ENCODE measurements at places on chromosomes 3 and 15.

- DNase-seq, result no peak
Observed at GRCh38 chr3:72461787-72462186, 386.5 kb downstream of the SHQ1 start.

- DNase-seq, result no peak
Observed at GRCh38 chr15:67832031-67832551, 6.8 kb downstream of the SKOR1 start.

- peak; percentile 81 for DNase-seq
Observed at GRCh38 chr3:140863580-140864009, 78.0 kb upstream of the SLC25A36 start.

DNA sequence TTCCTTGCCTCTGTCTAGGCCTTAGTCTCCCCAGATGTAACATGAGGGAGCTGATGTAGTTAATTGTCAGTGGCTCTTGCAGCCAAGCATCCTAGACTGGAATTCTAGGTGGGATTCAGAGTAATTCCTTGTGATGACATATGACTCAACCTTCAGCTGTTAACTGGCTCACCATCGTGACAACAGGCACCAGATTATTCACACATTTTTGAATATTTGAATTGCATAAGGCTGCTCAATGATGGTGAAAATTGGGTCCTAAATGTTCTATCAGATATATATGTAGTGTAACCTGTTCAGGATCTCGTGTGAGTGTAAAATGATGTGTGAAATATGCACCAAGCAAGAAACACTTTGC lies 405.1 kb downstream of the LPP start:
- DNase-seq, result no peak

DNA sequence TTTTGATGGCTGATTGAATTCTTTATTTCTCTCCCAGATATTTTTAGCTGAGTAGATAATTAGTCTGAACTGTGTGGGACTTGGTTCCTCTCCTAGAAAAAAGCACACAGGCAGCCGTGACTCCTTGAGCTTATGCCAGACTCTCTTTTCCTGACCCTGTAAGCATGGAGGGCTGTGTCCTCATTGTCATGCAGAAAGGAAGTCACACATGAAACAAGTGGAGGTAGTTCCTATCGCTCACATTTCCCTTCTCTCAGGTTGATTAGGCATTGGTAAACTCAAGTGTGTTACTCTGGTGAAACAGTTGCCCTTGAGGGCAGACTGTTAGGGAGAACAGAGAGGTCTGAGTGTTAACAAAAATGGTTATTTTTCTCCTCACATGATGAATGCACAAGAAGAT lies 6.3 kb upstream of the RTP4 start:
- DNase-seq, result no peak

DNA sequence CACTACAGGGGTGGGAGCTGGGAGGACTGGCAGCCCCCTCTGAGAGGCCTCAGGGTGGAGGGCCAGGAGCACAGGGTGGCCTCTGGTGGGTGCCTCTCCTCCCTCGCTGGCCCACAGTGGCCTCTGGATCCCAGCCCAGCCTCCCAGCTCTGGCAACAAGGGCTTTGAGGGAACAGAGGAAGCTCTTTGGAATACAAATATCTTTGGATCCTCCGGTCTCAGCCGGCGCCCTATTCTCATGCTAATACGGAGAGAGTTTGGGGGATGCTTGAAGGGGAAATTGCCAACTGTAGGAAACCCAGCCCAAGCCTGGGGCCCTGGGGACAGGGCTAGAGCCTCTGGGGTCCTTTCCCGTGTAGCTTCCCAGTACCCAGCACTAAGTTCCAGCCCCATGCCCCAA lies 33.4 kb upstream of the INSYN1 start:
- DNase-seq, result no peak

- no peak for DNase-seq
Observed at GRCh38 chr3:17300441-17300840, 415.7 kb downstream of the PLCL2 start.

DNA sequence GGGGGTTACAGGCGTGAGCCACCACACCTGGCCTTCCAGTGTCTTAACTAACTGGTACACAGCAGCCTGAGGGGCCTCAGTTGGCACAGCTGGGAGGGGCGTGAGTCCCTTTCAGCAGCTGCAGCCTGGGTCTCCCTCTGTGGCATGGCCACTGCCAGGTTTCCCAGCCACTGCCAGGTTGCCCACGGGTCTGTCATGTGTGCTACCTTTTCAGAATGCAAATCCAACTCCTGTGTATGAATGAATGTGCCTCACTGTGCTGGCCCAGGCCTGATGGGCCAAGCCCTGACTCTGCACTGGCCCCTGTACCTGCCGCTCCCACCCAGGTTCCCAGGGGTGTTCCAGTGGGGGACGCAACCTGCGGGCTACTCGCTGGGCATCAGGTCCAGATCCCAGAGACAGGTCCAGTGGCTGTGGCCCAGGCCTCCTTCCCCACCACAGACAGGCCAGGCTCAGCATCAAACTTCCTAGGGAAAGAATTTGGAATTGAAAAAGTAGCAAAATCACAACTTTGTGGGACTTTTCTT lies 26.0 kb downstream of the WHAMM start:
- no peak for DNase-seq

DNA sequence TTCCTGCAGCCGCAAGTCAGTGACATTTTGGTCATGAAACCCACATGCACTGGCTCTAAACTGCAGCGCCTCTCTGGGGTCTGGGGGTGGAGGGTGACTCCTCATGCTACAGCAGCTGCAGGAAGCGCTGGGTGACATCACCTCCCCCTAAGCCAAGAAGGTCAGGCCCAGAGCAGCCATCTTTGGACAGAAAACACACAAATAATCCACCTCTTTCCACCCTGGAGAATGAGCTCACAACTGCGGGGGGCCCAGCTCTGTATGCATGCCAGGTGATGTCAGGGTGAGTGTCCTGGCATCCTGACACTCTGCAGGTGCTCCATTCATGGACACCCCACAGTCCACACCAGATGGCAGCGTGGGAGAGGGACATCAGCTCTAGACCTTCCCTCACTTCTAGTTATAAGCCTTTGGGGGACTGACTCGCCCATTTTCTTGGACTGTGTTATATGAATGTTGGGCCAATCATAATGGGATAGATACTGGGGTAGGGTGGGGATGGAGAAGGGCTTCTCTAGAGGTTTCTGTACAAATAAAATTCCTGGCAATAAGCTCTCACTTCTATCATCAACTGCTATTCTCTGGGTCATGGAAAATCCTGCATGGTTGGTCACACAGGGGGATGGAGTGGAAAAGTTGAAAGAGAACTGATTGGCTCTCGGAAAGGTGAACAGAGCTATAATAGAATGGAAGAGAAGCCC lies 70.7 kb upstream of the THBS1 start:
- no peak for DNase-seq

DNA sequence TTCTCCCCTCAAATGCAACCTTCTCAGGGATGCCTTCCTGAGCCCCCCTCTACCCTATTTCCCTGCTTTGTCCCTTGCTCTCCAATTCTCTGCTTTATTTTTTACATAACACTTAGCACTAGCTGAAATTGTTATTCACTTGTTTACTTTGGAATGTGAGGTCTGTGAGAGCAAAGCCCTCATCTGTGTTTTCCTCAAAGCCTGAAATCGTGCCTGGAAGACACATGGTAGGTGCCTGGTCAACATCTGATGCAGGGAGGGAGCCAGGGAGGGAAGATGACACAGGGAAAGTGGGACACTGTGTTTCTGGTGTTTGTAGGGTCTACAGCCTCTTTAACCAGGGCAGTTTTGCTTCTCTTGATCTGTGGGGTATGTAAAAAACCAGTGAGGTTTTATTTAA lies 23.6 kb downstream of the EIF2AK4 start:
- no peak for DNase-seq

DNA sequence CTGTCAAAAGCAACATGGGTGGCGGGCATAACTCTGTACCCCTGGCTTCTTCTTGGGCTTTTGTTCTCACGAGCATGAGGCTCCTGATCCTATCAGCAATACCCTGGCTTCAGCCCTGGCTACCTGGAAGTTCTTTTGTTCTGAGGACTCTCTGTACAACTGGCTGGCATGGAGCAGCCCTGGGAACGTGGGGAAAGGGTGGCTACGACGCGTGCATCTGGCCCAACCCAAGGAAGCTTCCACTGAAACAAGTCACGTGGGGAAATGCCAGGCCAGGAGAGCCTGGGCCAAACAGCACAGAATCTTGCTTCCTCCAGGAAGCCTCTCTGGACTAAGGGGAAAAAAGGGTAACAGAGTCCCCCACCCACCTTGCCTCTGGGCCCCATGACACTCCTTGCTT lies 22.7 kb upstream of the ATP2B2 start:
- no peak for DNase-seq

DNA sequence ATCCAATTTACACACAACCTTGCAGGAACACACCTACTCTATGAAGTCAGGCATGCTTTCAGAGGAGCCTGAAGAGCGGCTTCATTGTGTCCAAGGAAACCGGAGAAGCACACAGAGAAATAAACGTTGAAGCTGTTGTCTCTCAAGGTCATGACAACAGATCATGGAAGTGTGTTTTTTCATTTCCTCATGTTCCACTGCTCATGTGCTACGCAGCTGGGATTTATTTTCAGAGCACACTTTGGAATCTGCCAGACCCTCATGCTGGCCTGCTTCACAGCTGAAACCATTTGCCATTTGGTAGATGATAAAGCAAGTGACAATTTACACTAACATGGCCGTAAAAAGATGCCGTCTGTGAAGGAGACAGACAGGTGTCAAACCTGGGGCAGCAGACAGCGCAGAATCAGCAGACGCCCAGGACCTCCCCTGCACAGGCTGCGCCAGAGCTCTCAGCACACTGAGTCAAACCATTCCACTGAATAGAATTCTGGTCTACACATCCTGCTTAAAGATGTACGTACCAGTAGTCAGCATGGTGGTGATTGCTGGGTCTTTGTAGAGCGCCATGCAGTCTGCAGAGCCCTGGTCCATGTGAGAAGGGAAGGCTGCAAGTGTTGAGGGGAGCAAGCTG lies 99.3 kb downstream of the ARNT2 start:
- DNase-seq, result no peak

DNA sequence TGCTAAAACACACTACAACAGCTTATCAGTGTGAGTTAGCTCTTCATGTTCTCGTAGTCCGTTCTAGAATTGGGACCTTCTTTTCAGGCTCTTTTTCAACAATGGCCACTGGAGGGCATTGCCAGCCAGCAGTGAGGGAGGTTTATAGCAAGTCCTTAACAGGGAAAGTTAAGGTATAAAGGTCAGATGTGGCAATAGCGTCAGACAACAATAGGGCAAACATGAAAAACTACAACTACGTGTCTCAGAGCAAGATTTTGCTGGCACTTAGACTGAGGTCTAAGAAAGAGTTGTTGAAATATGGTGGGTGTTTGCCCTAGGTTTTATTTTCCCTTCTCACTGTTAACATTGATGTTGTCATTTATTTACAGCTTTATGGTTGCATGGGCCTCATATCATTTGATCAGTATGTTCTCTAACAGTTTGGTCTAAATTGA lies 161.4 kb downstream of the GMNC start:
- peak; percentile 5 for DNase-seq

DNA sequence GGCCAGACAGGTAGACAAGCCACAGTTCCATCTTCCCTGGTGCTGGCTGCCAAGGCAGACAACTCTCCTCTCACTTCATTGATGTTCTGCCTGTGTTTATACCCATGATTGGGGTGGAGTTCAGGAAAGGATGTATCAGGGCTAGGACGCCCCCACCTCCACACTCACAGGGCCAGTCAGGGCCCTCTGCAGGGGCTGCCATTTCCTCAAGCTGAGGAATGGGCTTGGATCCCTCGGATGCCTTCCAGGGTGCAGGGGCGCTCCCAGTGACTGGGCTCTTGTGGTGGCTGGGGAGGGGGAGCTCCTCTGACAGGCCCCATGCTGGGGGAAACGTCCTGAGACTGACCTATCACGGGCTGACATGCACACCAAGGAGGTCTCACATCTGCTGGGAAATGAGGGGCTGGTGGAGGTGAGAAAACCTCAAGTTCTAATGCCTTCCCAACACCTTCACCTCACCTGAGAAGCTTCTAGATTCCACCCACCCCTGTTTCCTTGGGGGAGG lies 31.4 kb downstream of the SEMA7A start:
- DNase-seq, result no peak

- DNase-seq, result no peak
Observed at GRCh38 chr3:143786219-143787191, 61.8 kb downstream of the SLC9A9 start.

- DNase-seq, result no peak
Observed at GRCh38 chr15:61649046-61649445, 411.2 kb downstream of the VPS13C start.

DNA sequence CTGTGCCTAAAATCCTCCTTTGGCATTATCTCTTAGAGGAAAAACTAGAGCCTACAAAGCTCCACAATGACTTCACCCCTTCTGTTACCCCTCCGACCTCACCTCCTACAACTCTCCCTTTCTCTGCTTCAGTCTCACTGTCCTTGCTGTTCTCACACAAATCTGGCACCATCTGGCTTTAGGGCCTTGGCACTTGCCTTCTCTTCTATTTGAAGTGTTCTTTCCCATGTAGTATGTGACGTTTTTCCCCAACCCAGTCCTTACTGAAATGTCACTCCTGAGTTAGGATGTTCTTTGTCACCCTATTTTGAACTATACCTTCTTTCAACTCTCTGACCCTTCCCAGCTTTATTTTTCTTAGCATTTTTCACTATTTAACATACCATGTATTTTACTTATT lies 8.7 kb downstream of the STX19 start:
- no peak for DNase-seq

- DNase-seq, result no peak
Observed at GRCh38 chr15:88800026-88800425, 3.2 kb upstream of the ACAN start.

GRCh38 chr3:54827776-54828175 lies 100.1 kb downstream of the LRTM1 start:
- DNase-seq, result no peak

- no peak for DNase-seq
Observed at GRCh38 chr15:74405823-74406222, 27.9 kb downstream of the SEMA7A start.

DNA sequence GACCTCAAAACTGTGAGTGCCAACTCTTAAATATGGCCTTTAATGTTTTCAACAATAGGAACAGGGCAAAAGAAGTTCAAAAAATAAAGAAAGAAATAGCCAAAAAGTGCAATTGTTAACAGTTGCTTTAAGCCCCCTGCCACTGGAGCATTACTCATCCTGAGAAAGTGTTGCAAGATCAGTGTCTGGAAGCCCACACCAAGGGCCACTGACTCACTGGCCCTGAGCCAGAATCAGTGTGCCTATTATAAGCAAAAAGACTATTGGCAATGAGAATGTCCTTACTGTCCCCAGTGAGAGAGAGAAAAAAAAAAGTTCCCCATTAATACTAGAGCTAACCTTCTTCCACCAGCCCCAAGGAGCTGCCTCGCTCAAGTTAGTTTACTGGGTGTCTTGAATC lies 480.1 kb upstream of the ZNF385D start:
- DNase-seq, result no peak

DNA sequence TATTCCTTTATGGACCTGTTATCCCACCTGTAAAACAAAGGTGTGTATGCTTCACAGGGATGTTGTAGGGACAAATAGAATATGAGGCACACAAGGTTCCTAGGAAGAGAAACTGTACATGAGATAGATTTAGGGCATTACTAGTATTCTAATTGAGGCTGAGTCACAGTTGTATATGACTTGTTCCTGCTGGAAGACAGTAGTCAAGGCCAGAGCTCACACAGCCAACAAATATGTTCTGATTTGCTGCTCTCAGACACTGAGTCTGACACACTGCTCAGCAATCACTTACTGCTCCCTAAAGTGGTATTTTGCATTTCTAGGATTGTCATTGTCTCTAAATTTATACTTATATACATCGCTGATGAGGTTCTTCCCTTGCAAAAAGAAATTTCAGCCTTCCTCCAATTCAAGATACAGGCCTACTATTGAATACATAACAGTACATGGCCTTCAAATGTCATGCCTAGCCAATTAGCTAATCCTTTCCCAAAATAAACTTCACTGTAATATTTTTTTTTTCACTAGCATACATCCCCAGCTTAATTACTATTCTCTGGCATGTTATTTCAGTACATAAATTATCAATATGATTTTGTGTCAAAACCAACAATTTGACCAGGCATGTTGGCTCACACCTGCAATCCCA lies 69.8 kb downstream of the TIGIT start:
- no peak for DNase-seq

Measured in NCI-H2171 treated with DMSO at 0.1 percent for 48 hours (cell line).